ENCODE measurements at places on chromosomes 2 and 18.

GRCh38 chr2:216169087-216169486 lies 59.9 kb downstream of the XRCC5 start:
- no peak for DNase-seq

DNA sequence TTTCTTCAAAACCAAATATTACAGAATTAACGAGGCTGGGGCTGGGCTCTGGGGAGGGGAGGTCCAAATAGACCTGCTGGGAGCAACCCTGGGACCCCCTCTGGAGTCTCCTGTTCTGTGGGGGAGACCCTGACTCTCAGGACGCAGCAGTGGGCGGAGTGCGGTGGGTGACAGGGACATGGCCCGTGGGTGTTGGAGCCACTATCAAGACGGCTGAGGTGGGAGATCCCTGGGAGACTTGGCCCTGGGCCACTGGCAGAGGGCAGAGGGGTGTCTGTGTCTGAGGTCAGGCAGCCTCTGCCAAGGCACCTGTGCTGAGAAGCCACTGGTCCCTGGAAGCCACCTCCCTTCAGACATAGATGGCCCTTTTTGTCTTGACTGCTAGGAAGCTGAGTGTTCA lies 79.5 kb upstream of the CTDP1 start:
- no peak for DNase-seq

- DNase-seq, result no peak
These were observed 16.0 kb upstream of the TBR1 start for GRCh38 chr2:161400076-161400475.

DNA sequence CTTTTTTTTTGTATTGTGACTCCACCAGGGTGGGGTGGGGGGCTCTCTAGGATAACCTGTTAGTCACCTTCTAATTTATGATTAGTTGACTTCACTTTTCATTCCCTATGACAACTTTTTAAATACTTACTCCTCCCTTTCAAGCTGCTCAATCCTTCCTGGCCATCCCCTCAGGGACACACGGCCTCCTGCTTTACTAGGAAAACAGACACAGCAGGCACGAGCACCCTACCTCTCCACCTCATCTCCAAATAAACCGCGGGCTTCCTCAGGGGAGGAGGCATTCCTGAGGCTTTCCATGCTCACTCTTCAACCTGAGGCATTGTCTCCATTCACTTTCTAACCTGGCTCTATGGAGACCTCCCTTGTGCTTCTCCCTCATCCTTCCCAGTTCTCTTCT lies 33.0 kb downstream of the B4GALT6 start:
- no peak for DNase-seq

DNA sequence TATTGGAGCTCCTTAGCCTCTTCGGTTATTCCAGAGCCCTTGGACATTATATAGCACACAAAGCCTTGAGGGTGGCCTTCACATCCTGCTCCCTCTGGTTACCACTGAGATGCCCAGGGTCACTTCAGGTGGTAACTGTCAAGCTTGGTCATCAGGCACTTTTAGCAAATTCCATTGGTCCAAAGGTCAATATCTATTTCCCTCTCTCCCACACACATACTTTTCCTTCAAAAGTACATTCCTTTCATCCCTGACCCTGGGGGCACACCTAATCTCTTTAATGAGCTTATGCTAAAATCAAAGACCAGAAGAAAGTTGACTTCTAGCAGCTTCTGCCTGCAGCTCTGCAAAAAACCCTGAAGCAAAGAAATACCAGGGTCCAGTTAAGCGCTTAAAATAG lies 172.0 kb upstream of the NRP2 start:
- DNase-seq, result no peak

All from NCI-H510A treated with DMSO at 0.1 percent for 48 hours (cell line).